Common myeloid progenitor, CD34-positive (primary cell): ENCODE measurements at places on chromosomes 4 and X.

GRCh38 chrX:126770179-126770578 lies 49.4 kb upstream of the PRR32 start:
- DNase-seq, result peak; percentile 7

DNA sequence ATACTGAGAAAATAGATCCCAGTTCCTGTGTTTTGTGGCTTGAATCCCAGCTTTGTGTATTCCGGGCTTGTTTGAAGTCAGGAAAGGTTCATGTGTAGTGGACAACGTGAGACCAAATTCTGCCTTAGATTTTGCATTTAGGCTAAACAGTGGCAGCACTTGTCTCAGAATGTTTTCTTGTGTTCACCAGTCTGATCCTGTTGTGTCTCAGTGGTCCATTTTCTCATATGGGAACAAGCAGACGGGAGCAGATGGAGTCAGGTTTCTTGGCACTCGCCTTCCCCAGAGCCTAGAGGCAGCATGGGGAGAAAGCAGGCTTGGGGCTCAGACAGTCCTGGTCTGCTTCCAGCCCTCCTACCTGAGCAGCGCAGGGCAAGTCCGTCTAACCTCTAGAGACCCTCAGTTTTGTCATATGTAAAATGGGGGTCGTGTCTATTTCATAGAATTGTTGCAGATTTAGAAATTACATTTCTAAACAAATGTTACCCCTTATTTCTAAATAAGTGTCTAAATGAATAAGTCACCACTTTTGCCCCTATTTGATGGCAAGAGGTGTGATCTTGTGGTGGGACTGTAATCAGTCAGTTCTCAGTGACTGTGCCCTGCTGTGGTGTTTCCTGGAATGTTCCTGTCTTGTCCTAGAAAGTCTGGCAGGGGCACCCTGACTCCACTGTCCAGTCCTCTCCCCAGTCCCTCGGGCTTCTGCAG lies 28.3 kb upstream of the MSANTD1 start:
- DNase-seq, result no peak

DNA sequence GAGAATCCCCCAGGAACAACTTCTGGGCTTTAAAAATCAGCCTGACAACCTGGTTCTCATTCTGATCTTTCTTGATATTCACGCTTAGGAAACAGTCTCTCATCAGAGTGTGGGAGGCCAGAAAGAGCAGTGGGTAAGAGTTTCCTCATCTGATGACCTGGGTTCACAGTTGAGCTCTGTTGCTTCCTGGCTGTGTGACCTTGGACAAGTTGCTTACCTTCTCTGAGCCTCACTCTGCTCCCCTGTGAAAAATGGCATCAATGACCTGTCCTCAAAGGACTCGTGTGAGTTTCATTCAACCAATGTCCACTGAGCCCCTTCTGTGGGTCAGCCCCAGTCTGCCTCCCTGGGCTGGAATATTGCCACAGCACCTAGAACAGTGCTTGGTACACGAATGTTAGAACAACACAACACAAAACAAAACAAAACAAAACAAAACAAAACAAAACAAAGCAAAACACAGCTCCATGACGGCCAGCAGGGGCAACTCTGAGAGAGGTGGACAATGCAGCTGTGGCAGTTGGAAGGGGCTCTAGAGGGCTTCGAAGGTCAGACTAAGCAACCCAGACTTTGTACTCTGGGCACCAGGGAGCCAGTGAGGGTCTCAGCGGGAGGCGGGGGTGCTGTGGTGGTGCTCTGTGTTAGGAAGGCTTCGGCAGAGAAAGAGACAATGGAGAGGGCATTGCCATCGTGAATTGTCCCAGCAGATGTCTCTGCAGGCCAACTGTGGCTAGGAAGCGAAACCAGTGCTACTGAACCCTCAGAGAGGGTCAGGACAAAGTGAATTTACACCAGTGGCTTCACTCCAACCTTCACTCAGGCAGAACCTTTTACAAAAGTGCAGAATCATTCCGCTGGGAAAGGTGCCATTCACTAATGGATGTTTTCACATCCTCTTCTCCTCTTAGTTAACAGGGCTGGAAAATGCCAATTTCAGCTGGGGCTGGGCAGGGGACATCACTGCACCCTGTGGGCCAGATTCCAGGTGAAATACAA lies 14.3 kb upstream of the C4orf50 start:
- DNase-seq, result peak; percentile 78

- DNase-seq, result no peak
These were observed 12.2 kb upstream of the MCF2 start for GRCh38 chrX:139720136-139720535.

GRCh38 chr4:7793186-7793585 lies 146.5 kb downstream of the AFAP1 start:
- DNase-seq, result peak; percentile 33

GRCh38 chrX:54825716-54826438 lies 18.3 kb downstream of the MAGED2 start:
- no peak for DNase-seq

DNA sequence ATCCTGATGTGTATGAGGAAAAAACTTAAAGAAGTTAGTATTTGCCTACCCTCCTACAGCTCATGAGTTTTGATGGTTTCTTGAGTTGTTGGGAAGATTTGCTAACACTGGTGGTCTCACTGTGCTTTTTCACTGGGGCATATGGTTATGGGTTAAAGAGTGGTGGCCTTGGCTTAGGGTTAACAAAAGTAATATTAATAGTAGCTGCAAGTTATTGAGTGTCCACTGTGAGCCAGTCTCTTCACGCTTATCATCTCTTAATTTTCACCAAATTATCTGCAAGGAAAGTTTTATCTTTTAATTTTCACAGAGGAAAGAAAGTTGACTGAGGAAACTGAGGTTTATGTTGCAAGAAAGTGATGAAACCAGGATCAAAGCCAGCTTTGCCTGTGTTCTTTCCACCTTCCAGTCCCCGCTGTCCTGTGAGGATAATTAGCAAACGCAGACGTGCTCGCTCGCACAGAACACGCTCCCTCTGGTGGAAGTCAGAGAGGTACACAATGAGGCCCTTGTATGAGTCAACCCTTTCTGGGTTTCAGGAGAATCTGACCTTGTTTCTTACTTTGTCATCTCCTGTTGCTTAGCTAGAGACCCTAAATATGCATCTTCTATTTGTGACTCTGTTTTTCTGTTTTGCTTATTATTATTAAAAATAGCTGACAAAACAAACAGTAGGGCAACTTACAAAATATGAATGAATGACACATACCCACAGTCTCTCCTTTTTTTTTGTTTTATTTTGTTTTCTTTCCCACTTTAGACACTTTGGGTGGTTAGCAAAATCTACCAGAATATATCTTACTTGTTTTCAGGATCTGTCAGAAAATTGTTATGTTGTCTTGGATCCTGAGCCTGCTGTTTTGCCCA lies 94.3 kb downstream of the DDIT4L start:
- peak; percentile 67 for DNase-seq

DNA sequence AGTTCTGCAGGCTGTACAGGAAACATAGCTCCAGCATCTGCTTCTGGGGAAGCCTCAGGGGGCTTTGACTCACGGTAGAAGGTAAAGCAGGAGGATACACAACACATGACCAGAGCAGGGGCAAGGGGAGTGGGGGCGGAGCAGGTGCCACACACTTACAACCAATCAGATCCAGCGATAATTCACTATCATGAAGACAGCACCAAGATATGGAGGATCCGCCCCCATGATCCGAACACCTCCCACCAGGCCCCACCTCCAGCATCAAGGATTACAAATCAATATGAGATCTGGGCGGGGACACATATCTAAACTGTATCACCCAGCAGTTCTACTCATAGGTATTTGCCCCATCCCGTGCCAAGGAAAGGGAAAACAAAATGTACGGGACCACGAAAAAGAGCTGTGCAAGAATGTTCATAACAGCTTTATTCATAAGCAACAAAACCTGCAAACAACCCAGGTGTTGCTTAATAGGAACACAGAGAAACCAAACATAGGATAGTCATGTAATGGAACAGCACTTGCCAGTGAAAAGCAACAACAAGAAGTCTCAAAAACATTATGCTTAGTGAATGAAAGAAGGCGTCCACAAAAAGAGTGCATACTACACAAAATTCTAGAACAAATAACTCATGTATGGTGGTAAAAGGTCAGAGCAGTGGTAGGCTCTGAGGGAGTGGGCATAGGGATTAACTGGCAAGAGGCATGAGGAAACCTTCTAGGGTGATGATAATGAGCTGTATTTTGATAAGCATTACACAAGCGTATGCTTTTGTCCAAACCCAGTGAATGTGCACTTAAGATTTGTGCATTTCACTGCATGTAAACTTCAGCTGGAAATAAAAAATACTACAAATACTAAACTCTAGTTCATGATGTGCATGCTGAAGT lies 130.9 kb upstream of the FAM9B start:
- peak; percentile 0 for DNase-seq

DNA sequence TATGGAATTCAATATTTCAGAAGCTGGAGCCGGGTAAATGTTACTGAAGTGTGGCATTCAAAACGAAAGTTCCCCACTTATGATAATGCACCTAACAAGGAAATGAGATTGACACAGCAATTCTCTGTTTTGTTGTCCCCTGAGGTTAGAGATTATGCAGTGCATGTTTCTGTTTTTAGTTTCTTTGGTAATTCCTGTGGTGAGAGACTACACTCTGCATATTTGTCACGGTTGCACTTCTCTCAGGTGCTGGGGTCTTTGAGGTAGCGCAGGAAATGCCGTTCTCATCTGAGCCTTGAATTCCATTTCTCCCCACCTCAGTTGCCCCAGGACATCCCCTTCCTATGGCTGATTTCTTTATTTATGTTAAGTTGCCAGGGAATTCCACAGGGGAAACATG lies 15.3 kb upstream of the BEND4 start:
- no peak for DNase-seq

DNA sequence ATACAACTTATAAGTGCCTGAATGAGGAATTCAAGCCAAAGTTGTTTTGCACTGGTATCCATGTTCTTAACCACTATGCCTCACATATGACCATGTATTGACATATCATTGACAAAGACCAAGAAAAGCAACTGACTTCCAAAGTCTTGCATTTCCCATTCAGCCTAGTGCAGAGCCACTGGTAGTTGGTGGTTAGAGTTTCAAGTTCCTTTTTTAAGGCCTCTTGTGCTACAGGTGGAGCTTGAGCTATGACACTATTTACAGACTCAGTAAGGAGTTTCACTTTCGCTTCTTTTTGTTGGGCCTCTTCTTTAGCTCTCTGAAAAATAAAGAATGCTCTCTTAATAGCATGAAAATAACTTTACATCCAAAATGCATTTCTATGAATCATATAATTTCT lies 763.0 kb downstream of the DMD start:
- DNase-seq, result peak; percentile 76

DNA sequence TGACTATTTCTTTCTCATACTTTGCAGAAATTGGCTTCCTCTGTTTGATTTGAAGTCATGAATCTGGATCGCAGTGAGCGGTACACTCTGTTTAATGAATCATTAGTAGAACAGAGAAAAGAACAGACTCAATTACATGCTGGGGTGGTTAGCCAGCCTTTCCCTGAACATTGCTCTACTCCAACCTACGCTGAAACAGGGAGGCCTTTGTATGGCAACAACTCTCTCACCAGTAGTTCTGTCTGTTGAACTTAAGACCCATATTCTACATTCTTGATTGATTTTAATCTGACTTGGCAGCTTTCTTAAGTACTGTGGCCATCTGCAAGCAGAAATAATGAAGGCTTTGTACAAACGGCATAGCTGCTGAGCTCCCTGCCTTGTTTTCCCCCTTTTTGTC lies 19.0 kb upstream of the AP1S2 start:
- no peak for DNase-seq

GRCh38 chrX:136767104-136767941 lies 13.4 kb downstream of the ARHGEF6 start:
- peak; percentile 88 for DNase-seq

- no peak for DNase-seq
These were observed 61.7 kb upstream of the PRSS48 start for GRCh38 chr4:151215295-151215694.

DNA sequence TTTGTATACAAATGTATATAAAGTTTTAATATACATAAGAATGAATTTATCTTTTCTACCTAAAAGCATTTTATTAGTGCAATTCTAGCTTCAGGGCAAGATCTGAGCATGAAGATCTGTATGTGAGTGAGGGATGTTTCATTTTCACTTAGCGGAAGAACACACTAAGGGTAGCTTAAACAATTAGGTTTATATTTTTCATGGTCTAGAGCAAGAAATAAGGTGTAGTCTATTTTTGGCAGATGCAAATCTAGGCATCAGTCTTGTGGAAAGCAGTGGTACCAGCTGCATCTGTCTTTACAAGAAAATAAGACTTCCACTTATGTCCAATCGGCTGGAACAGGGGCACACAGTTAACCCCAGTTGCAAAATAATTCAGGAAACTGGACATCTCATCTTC lies 433.3 kb downstream of the ADAM29 start:
- no peak for DNase-seq

DNA sequence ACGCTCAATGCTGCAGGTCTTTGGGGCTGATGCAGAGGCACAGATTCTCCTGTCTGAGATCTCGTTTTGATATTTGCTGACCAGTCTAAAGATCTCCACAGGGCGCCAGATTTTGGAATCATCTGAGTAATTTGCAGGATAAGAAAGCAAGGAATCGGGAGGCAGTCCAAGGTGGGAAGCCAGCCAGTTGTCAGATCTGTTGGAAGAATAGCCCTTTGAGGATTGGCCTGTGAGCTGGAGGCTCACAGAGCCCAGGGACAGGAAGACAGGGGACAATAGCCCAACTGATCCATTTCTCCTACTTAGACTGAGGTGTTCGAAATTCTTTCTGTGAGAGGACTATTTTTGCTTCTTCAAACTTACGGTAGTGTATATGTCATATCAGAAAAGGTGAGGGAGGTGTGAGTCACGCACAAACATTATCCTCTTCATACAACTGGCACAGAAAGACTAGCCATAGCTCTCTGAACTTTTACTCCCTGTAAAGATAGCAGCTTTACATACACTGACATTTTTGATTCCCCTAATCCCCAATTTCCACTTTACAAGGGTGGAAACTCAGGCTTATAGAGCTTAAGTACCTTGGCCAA lies 8.8 kb downstream of the DIPK2B start:
- no peak for DNase-seq

DNA sequence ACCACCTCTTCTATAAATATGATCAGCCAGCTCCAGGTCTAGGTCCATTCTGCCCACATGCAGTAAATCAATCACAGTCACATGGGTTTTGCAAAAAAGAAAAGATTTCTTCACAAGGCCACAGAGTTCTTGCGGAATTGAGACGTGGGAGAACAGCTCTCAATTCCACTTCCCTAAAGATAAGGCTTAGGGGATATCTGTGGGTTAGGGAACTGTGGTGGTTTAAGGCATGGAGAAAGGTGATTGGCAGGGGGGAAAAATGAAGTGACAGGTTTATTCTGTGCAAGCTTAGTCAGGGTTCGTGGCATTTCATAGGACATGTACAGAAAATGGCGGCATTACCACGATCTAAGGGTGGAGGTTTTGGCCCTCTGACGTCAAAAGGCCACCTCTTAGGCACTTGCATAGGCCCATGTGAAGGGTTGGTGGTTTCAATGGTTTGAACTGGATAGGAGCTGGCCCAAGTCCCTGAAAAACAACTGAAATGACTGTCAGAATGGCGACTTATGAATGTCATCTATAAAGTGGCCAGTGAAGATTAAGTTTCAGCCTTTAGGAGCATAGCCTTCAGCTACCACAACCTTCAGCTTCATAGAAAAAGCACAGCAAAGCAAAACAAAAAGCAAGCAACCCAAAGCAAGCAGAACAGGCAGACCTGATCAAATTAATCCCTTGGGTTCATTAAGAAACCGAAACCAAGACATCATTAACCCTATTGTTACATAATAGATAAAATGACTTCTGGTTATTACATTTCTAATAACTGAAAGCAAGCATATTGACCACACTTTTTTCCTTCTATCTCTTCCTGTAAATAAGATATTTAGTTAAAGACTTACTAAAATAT lies 289.8 kb upstream of the SFRP2 start:
- DNase-seq, result no peak
